ENCODE measurements at places on chromosomes 6 and 20.

GRCh38 chr20:32763202-32764004 lies 1.2 kb downstream of the DNMT3B start:
- DNase-seq: peak; percentile 14

DNA sequence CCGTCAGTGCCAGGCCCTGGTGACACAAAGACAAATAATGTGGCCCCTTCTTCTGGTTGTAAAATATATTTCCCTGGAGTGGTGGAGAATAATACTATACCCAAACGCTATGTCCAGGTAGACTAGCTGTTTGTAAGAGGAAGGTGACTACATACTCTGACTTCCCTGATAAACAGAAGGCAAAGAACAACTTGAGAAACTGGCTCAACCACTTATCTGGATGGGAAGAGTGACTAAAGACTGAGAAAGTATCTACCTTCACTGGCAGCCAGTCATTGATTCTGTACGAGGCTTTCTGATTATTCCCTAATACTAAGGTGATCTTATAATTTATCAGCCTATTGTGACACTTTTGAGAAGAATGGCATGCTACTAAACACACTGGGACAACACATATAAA lies 569.7 kb downstream of the EPHA7 start:
- no peak for DNase-seq

DNA sequence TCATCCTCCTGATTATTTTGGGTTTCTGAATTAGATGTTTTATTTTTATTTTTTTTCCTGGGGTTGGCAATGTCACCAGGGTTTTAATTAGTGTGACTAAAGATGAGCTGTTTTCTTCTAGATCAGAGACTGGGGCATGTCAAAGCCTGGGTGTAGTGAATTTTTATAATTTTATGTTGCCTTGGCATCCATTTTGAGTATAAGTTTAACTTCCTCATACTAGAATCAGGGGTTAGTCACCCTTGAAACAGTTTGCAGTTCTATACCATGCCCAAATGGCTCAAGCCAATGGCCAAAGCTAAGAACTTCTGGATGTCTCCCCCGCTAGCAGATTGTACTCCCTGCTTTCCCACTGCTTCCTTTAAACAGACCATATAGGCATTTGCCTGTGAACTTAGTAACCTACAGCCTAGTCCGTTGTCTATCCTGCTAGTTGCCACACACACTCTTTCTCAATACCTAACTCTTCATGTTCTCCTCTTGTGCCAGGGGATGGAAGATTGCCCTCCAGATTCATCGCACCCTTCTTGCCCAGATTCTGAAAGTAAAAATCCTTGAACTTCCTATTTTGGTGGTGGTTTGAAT lies 54.5 kb downstream of the KIAA0408 start:
- DNase-seq: no peak

- DNase-seq: no peak
Observed at GRCh38 chr6:170459451-170459850, 93.7 kb downstream of the PSMB1 start.

DNA sequence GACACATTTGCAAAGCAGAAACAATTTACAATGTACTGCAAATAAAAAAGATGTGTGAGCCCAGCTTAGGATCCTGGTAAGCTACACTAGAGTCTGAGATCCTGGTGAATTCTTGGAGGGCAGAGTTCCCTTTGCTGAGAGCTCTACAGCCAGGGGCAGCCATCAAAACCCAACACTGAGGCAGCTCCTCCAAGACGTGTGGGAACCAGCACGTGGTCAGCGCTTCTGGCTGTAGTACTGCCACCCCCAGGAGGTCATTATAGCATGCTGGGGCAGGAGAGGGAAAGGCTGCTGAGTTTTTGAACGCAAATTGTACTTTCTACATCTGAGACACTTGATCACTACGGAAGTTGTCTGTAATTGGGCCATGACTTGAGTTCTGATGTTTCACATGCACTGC lies 131.5 kb downstream of the INSM1 start:
- DNase-seq: no peak

GRCh38 chr6:42066156-42066675 lies 15.9 kb downstream of the TAF8 start:
- DNase-seq: no peak

- DNase-seq: no peak
Observed at GRCh38 chr6:12958052-12958706, 241.6 kb downstream of the PHACTR1 start.

- DNase-seq: no peak
Observed at GRCh38 chr20:32191873-32192272, 15.7 kb downstream of the PLAGL2 start.

DNA sequence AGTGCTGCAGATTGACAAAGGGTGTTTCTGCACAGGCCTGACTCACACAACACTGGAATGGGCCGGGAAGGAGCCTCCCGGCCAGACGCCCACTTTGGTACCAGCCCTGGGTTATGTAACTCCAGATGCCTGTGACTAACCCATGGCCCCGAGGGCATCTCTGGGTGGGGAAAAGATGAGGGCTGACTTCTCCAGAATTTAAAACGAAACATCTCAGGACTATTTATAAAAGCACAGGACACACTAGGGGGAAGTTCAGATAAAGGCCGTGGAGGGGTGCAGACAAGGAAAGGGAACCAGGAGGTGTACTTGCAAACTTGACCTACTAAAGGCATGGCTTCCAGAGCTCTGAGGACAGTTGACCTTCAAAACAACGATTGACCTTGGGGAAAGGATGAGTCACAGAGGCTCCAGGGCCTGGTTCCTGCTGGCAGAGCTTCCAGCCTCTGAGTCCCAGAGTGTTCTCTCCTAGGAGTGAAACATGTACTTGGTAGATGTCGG lies 196.9 kb downstream of the NFATC2 start:
- no peak for DNase-seq

GRCh38 chr6:92263864-92264263 lies 1155.5 kb downstream of the EPHA7 start:
- DNase-seq: no peak

- no peak for DNase-seq
Observed at GRCh38 chr6:34063651-34064050, 82.2 kb downstream of the GRM4 start.

DNA sequence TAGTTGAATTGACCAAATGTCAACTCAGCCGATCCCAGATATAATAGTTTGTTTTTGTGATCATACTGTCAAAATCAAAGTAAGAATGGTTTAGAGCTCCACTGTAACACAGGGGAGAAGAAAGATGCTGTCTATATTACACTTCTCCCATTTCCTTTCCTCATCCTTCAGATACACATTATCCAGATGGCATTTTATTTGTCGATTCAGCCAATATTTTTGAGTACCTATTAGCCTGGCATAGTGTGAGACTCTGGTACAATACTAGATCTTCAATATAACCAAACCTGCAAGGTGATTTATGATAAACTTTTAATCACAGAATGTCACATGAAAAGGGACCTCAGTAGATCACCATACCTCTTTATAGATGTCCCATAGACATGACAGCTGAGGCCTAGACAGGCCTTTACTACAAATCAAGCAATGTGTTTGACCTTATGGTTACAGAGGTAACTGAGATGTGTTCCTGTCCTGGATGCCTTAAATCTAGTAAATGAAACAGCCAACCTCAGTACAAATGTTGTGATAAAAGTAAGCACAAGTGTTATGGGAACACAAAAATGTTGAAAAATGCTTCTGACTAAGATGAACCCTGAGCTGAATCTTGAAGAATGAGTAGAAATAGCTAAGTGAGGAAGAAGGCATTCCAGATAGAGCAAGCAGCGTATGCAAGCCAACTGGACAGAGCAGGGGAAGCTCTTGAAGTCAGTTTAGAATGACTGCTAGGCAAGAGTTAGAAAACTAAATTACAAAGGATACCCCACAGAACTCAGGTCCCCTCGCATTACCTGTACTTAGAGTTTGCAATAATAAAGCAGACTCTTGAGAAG lies 1.9 kb downstream of the FBXO9 start:
- DNase-seq: no peak

- no peak for DNase-seq
Observed at GRCh38 chr20:38700141-38700540, 24.1 kb upstream of the SLC32A1 start.

DNA sequence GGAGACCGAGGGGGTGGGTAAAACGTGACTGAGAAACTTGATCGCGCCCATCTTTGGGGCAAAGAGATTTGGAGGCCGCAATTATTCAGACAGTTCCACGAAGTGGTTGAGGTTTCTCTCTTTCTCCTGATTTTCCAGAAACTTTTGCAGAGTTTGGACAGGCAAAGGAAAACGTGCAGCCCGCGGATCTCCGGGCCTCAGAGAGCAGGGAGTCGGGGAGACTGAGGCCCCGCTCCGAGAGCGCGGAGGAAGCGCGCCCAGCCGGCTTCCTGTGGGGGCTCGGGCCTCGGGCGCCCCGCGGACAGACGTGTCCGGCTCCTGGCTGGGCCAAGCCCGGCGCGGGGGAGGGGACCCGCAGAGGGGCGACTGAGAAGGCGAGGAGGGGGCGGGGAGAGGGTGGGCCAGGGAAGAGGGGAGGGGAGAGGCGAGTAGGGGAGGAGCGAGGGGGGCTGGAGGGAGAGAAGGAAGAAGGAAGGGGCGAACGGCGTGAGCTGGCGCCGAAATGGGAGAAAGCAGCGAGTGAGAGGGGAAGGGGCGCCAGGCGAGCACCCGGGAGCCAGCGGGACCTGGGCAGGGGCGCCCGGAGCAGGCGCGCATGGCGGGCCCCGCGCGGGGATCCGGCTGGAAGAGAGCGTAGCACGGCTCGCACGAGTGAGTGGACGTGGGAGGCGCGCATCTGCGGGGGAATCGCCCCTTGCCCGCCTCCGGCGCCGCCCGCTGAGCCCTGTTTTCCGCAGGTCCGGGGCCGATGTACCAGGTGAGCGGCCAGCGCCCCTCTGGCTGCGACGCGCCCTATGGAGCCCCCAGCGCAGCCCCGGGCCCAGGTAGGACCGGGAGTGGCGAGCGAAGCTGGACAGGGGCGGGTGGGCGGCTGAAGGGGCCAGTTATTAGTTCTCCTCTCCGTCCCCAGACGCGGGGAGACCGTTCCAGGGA lies at the start of gene MDFI:
TSS of gene MDFI (plus strand) at position 467 of the 933 bp plus-strand sequence. CDS start at position 749, 282 bp downstream.
- no peak for DNase-seq

- no peak for DNase-seq
Observed at GRCh38 chr20:2849529-2849928, 9.0 kb downstream of the VPS16 start.

- DNase-seq: no peak
Observed at GRCh38 chr20:62601172-62601571, 41.1 kb upstream of the SLCO4A1 start.

GRCh38 chr6:13447949-13448724 lies 39.3 kb downstream of the GFOD1 start:
- DNase-seq: no peak

DNA sequence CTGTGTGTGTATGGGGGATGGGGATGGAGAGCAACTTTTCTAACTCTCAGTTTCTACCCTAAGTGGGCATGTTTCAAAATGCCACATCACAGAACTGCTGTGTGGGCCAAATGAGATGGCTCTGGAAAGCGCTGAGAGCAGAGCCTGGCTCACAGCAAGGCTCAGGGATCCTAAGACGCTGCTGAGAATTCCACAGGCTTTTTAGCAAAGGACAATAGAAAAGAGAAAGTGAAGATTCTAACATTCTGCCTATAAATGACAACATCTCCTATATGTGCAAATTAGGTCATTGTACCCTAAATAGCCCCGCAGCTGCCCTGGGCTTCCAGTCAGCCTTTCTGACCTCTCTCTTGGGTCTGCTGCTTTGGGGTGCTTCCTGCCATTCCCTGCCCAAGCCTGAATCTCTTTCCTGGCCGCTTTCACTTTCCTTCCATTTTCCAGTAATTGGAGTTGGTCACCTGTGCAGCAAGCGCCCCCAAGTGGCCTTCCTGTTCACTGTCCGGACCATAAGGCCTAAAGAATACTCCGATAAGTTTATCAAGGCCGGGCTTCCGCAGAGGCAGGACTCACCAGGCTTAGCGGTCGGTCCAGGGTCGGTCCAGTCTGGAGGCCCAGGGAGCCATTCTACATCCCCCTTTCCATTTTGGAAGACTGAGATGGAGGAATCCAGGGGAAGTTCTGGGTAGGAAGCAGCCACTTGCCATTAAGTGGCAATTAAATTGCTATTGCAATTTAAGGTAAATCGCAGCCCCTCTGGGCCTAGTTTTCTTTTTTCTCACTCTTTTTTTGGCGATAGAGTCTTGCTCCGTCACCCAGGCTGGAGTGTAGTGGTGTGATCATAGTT lies 6.7 kb upstream of the DDR1 start:
- DNase-seq: peak; percentile 92

DNA sequence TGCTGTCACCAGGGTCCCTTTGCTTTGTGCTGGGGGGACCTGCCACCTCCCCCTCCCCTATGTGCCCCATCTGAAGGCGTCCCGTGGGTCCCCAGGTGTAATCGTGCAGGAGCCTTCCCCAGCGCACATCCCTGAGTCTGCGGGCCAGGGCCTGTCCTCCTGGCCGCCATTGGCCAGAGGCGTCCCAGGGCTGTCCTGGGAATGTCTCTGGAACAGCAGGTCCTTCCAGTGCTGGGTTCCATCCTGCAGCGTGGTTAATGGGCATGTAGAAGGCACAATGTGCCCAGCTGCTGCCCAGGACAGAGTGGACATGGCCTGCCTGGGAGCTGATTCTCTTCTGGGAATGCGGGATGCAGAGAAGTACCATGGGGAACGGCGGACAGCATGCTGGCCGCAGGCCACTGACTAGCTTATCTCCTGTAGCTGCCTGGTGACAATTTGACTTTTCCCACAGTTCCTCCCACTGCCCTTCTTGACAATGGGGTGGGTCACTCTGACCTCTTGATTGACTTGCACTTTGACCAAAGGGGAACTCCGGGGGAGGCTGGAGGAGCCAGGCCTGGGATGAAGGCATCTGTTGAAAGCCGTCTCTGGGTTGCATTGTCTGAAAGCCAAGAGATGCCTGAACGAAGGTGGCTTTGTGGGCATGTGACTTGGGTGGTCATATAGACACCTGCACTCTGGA lies 64.0 kb downstream of the CTCFL start:
- DNase-seq: peak; percentile 33

DNA sequence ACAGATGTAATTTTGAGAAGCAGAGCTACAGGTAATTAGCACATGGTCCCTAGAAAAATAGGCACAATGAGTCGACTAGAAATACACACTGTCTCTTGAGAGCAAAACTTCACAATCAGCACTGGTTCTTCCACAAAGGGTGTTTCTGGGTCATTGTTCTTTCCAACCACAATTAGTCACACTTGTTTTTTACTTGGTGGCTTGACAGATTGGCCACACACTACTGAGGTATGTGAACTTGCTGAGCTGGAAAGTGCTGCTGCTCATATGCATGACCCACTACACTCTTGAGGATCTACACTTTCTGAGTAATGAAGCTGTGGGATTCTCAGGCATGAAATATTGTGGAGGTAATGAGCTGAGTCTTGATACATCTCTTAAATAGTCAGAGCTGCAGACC lies 347.7 kb downstream of the BCKDHB start:
- no peak for DNase-seq

- no peak for DNase-seq
Observed at GRCh38 chr6:39086294-39086693, 28.7 kb downstream of the SAYSD1 start.

GRCh38 chr6:7183707-7184106 lies 75.9 kb downstream of the RREB1 start:
- DNase-seq: no peak

GRCh38 chr6:148565321-148565926 lies 181.4 kb upstream of the UST start:
- DNase-seq: no peak
